ENCODE measurements at places on chromosomes 5 and 9. TPM values are rescaled to one million over a fixed set of nuclear protein-coding genes. Genes with fewer than 3 reads are reported as not detected.

Gene SLC6A7
- not detected for total RNA-seq

Gene SOHLH1
- total RNA-seq, result not detected

Gene PIGO
- 34.4 TPM for total RNA-seq

Gene ATP6V0E1
- 149 TPM for total RNA-seq

Gene HDHD3
- 18.5 TPM for total RNA-seq

Gene FABP6
- not detected for total RNA-seq

Gene GABRB2
- not detected for total RNA-seq

Gene NFIB
- total RNA-seq, result not detected

Gene DNM1
- total RNA-seq, result 1.8 TPM

Gene SPINK13
- not detected for total RNA-seq

Gene CDKN2A
- 5.4 TPM for total RNA-seq

Gene GAS1
- 0.12 TPM for total RNA-seq

Gene SMIM33
- 0.39 TPM for total RNA-seq

Gene PCDHGA6
- total RNA-seq, result 0.42 TPM

Gene COL15A1
- total RNA-seq, result 0.02 TPM

Gene FTMT
- not detected for total RNA-seq

Gene PPIP5K2
- total RNA-seq, result 52.7 TPM

Gene SPOUT1
- total RNA-seq, result 151 TPM

Measured in activated T-helper 1 cell treated with anti-CD3 and anti-CD28 coated beads, Interleukin-12 subunit alpha, Interleukin-12 subunit beta, Interleukin-2, Interleukin-4 antibody, amounts not matched to agents 30 ng/mL and 10 ng/mL and 1 ng/mL, durations not matched to agents 14 hours and 24 hours and 36 hours (primary cell).